GM19239 (cell line): ENCODE measurements at places on chromosomes 3 and 15.
A peak's percentile ranks its signal among the peaks of the same experiment; 100 is the strongest.

- DNase-seq: no peak
Measured at GRCh38 chr3:7876741-7877297, 624.8 kb upstream of the LMCD1 start.

DNA sequence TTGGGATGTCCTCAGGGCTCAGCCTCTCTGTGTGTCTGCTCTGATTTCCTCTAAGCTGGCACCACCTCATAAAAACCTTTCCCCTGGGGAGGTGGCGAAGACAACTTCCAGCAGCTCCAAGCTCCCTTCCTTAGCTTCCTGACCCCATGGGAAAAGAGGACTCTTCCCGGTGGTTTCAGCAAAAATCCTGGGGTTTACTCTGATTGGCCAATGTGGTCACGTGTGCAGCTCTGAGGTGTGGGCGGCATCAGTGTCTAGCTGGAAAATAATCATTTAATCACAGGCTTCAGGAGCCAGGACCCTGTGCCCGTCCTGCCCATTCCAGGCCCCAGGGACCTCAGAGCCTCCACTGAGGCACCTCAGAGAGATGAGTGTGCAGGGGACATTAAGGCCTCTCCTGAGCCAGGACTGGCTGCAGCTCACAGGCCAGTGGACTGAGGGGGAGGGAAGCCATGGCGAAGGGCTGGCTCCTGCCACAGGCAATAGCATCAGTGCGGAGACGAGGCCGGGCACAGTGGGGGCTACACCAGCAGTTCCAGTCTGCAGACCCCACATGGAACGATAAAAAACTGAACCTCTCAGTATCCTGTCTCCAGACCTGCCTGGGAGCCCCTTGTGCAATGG lies 104.1 kb downstream of the TPRA1 start:
- DNase-seq: no peak

DNA sequence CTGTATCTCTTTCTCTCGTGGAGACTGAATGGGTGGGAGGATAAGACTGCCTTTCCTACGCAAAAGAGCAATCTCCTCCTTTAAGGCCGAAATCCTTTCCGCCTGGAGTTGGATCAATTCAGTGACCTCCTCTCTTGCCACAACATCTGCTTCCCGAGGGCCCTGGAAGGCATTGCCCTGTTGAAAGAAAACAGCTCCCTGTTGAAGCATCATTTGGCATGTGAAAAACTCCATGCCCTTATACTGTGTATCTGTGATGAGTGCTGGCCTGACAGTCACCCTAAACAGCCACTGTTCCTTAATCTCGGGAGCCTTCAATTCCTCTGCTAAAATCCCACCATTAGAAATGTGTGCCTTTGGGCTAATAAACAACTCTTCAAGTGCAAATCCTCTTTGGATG lies 80.2 kb downstream of the BOC start:
- no peak for DNase-seq

DNA sequence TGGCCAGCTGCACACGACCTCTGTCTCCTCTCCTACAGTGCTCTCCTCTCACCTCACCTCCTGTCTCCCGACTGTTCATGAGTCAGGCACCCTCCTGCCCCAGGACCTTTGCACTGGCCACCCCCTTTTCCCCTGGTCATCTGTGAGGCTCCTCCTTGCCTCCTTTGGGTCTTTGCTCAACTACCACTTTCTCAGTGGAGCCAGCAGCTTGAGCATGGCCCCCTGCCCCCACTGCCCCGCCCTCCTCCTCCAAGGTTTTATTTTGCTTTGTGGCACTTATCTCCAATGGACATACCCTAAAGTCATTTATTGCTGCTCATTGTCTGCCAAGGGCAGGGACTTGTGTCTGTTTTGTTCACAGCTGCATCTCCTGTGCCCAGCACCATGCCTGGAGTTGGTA lies 64.3 kb downstream of the MGLL start:
- DNase-seq: no peak

- no peak for DNase-seq
Measured at GRCh38 chr3:177746337-177746933, 549.2 kb upstream of the TBL1XR1 start.

DNA sequence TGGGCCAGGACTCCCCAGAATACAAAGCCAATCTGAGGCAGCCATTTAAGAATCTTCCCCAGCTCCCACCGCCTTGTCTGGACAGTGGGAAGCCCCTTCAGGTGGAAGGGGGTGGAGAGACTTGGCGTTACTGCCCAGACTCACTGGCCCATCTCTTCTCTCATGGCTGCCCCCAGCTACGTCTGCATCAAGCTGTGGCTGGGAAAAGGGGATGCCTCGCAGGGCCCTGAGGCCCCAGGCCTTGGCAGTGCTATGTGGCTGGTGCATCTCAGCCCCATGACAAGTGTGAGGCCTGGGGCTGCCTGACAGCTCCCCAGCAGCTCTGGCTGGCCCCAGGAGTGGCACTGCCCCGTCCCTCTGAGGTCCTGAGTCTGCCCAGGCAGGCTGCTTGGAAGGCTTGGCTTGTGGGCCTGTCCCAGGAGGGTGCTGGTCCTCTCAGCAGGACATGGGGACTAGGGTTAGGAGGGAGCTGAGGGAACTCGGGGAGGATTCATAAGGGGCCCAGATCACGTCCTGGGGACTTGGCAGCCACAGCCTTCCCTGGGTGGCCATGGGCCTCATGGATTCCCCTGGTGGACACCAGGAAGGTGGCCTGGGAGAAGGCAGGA lies 20.2 kb upstream of the SLC41A3 start:
- DNase-seq: no peak

DNA sequence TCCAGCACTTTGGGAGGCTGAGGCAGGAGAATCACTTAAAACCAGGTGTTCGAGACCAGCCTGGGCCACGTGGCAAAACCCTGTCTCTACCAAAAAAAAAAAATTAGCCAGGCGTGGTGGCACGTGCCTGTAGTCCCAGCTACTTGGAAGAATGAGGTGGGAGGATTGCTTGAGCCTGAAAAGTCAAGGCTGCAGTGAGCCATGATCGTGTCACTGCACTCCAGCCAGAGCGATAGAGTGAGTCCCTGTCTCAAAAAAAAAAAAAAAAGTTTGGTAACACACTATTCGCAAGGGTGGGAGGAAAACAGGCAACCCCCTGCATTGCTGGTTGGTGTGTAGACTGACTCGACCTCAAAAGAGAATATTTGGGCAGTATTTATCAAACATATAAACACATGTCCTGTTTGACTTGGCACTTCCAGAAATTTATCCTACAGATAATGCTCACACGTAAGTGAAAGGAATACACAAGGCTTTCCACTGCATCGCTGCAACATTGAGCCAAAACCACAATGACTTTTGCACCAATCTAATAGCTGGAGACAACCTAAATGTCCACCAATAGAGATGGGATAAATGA lies 3.1 kb upstream of the ANPEP start:
- DNase-seq: no peak

DNA sequence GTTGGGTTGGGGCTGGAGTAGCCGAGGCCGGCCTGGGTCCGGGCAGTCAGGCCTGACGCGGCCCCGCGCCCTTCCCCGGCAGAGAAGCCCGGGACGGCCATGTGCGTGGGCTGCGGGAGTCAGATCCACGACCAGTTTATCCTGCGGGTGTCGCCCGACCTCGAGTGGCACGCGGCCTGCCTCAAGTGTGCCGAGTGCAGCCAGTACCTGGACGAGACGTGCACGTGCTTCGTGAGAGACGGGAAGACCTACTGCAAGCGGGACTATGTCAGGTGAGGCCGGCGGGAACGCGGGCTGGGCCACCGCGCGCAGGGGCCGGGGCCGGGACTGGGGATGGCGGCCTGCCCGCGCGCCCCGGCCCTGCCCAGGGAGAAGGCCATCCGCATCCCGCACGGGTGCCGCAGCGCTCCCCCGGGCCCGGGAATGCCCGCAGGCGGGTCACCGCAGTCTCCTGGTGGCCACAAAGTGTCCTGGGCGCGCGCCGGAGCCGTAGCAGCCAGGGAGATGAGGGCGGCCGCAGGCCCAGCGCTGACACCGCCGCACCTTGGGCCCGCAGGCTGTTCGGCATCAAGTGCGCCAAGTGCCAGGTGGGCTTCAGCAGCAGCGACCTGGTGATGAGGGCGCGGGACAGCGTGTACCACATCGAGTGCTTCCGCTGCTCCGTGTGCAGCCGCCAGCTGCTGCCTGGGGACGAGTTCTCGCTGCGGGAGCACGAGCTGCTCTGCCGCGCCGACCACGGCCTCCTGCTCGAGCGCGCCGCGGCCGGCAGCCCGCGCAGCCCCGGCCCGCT lies 1.3 kb downstream of the ISL2 start:
- peak; percentile 16 for DNase-seq
